ENCODE measurements at places on chromosomes 2 and 18.

DNA sequence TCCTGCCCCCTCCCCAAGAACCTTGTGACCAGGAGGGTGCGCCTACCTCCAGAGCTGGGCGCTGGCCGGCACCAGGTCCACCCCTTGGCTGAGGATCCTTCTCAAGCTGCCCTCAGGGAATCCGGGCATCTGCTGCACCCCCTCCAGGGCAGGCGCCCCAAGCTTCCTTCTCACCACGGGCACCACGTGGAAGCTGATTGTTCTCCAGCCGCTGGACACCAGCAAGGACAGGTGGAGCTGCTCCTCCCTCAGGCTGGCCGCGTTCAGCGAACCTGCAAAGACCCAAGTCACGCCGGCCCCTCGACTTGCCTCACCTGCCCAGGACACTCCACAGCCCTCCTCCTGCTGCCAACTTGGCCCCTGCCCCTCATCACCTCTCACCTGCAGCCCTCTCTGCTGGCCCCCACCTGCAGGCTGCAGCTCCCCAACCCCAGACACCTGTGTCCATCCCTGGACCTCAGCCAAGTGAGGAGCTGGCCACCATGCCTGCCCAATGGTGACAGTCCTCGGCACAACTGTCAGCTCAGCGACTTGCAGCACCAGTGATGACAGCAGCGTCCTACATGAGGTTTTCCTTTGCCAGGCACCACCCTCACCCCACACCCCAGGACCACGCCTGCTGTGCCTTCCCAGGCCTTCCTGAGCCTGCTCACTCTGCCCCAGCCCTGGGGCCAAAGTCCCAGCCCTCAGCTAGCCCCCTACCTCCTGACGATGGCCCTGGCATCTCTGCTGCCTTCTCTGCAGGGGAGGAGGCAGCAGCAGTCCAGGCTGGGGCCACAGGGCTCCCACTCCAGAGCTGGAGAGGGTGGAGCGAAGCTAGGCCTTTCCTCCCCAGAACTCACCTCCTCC lies 4.2 kb downstream of the MAB21L4 start:
- no peak for DNase-seq

DNA sequence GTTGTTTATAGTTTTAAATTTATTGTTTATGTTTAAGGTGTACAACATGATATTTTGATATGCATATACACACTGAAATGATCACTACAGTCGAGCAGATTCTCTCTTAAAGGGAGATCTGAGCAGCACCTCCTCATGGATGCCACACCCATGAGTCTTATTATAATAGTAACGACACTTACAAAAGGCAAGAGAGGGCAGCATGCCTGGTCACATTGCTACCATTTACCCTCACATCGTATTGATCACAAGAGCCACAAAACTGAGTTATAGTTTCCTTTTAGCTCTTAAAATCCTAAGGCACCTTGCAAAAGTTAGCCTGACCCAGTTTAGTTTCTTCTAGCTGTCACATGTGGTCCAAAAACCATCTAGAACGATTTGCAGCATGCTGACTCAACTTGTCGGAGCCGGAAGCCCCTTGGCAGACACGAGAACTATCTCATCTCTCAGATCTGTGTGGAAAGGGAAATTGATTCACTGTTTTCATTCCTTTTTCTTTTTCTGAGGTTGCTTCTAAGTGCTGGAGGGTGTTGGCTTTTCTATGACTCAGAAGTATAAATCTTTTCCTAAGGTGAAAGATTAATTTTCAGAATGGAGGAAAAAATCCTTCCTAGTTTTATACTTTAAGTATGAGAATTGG lies 85.3 kb downstream of the CDC42EP3 start:
- no peak for DNase-seq

- DNase-seq: no peak
Measured at GRCh38 chr18:24818441-24818840, 358.0 kb downstream of the HRH4 start.

- DNase-seq: no peak
Measured at GRCh38 chr18:1350931-1351450, 446.3 kb downstream of the ADCYAP1 start.

DNA sequence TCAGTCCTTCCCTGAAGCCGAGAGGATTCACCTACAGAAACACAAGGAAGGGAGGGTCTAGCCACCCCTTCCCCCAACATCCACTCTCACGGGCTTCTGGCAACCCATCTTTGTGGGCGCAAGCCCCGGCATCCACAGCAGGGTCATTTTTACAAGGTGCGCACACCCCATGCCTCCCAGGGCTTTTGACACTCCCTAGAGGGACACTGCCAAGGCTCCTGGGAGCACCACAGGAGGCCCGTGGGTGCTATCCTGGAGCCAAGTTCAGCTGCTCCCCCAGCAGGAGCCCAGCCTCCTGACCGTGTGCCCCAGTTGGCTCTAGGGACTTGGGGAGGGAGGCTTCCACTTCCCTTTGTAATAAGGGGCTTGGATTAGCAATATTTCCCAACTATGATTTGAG lies 251.6 kb downstream of the TNS1 start:
- no peak for DNase-seq

- no peak for DNase-seq
Measured at GRCh38 chr2:60489289-60489688, 64.2 kb downstream of the BCL11A start.

- no peak for DNase-seq
Measured at GRCh38 chr2:196413821-196414274, 225.7 kb upstream of the CCDC150 start.

DNA sequence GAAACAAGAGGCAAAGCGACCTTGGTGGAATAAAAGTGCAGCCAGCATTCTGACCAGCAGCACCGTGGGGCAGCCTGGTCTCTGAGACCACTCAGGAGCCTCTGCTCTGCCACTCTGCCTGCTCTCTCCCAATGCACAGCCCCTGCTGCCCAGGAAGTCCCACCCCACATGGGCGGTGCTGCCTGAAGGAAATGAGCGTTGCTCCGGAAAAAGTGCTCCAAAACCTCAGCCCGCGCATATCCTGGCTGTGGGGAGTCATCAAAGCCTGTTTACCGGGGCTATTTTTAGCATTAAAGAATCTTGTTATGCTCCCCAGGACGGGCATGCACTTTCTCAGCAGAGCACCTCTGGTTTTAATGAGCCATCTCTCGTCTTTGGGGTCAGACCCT lies 54.5 kb downstream of the EPAS1 start:
- no peak for DNase-seq

DNA sequence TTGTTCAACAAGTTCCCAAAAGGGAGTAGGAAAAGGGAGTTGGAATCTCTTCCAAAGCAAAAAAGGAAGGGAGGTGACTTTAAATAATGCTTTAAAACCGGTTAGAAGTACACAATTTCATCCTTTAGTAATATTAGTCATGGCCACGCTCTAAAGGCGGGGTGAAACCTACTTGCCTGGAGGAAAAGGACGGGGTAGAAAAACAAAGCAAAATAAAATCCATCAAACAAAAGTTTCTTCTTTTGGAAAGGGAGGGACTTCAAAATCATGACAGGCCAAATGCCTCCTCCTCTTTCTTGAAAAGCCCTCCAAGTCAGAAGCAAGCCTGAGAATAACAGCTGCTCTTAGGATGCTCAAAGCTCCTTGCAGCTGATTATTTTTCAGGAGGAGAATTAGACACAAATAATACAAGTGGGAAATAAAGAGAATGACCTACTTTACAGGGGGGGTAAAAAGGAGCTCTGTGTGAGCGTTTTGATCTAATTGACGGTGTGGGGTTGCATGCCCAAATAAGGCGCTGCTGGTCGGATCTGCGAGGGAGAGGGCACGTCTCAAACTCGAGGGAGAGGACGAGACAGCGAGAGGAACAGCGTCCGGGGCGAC lies 1.8 kb upstream of the NPAS2 start:
- no peak for DNase-seq

DNA sequence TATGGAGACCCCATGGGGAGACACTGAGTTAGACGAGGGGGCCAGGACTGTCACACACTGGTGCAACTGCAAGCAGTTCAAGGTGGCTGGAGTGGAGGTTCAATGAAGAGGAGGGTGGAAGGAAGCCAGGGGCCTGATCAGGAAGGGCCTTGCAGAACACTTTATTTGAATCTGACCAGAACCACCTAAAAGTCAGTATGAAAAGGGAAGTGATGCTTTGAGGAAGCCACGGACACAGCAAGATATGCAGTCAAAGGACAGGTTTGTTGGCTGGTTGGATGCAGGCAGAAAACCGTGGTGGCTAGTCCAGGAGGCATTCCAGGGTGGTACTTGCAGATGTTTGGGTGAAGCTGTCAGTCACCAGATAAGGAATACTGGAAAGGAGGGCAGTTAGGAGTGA lies 3.5 kb upstream of the FAM124B start:
- no peak for DNase-seq

- DNase-seq: peak; percentile 11
Measured at GRCh38 chr18:5424903-5425664, 118.7 kb downstream of the EPB41L3 start.

GRCh38 chr2:30979822-30980245 lies 158.4 kb downstream of the GALNT14 start:
- DNase-seq: no peak

GRCh38 chr2:14011190-14011589 lies 621.3 kb upstream of the LRATD1 start:
- no peak for DNase-seq

All from brain pericyte (primary cell).